H1 (cell line): ENCODE measurements at places on chromosomes 16 and 17.

- no peak for DNase-seq
Measured at GRCh38 chr17:42521666-42522262, 14.3 kb upstream of the NAGLU start.

GRCh38 chr17:29256735-29257466 lies 10.2 kb downstream of the CRYBA1 start:
- no peak for DNase-seq

DNA sequence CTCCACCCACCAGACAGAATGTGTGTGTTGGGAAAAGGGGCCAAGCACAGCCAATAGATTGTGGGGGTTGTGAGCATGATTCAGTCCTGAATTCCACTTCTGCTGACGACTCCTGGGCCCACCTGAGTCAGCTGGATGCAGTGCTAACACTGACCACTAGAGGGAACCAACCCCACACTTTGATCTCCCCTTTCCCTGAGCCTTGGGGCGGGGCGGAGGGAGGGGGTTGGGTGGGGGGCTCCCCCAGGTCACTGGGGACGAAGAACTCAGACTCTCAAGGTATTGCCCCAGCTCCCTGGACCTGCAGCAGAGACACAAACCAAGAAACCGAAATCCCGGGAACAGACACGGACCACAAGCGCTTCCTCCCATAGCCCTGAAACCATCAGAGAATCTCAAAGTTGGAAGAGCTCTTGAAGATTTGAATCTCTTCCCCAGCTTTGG lies 621 bp upstream of the CSHL1 start:
- DNase-seq, result peak; percentile 87

DNA sequence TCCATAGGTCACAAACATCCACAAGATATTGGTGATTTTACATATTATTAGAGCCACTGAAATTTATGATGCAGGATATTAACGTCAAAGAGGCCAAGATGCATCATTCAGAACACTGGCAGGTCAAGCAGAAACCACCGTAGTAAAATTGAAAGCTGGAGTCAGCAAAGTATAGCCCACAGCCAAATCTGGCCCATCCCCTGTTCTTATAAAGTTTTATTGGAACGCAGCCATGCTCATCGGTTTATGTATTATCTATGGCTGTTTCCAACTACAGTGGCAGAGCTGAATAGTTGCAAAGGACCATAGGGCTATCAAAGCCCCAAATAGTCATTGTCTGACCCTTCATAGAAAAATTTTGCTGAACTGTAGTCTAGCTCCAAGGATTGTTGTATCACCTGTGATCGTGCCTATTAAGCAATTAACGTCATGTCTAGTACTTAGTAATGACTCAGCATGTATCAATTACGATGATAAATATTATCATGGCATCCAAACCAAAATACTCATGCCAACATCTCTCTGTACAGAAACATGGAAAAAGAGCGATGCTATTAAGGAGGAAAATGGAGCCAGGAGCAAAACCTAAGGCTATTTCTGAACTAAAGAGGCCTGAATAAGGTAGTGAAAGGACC lies 165.6 kb downstream of the IRX3 start:
- no peak for DNase-seq

DNA sequence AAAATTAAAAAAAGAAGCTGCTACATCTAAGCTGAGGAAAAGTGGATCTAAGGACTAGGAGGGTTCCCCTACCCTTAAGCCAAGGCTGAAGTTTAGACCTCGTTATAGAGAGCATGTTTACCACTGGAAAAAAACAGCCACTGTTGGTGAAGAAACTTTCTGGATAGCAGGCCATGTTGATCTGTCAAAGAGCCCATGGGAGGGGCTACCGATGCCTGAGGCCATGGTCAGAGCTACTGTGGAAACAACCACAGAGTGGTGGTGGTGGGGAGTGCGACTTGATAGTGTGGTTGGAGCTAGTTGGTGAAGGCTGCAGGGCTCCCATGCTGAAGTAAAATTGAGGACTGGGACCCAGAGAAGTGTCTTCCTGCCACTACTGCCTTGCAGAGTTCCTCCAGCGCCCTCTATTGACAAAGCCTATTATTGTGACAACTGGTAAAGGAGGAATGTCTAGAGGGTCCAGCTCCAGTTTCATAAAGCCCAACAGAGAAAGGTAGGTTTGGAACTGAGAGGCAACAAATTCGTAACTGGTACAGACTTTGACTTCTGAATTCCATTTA lies 12.7 kb upstream of the FAM20A start:
- peak; percentile 66 for DNase-seq

- no peak for DNase-seq
Measured at GRCh38 chr17:59451706-59452105, 113.7 kb upstream of the DHX40 start.

DNA sequence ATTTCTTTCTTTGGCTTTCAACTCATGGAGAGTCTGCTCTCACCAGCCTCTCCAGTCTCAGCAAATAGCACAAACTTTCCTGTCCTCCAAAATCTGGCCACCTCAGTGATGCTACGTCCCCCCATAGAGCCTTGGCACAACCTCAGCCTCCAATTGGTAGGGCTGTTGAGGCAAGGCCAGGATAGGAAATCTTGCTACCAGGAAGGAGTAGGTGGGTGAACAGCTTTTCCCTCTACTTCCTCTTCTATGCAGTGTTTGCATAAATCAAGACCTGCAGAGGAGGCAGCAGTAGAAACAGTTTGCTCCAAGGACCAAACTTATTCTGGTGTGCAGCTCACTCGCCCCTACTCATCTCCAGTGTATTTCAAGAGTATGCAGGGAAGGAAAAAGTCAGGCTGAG lies 701 bp upstream of the DPEP2 start:
- no peak for DNase-seq

DNA sequence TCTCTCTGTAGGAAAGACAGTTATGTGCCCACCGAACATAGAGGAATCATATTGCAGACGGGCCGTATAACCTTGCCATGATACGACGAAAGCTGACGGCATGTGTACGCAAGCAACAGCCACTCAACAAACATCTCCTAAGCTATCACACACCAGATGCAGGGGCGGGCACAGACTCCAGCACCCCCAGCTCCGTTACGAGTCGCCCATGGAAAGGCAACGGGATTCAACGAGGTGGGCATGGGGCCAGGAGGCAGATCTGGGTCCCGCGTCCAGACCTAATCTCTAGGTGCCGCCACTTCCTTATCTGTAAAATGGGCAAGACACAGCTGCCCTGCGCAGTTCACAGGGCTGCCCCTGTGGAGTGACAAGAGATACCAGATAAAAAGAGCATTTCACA lies 35.6 kb downstream of the ABR start:
- DNase-seq, result no peak

GRCh38 chr17:41322094-41322902 lies 6.8 kb upstream of the KRTAP17-1 start:
- no peak for DNase-seq

- no peak for DNase-seq
Measured at GRCh38 chr16:49356728-49357488, 16.7 kb upstream of the C16orf78 start.

GRCh38 chr17:68238871-68239253 lies 9.0 kb upstream of the AMZ2 start:
- DNase-seq, result no peak

DNA sequence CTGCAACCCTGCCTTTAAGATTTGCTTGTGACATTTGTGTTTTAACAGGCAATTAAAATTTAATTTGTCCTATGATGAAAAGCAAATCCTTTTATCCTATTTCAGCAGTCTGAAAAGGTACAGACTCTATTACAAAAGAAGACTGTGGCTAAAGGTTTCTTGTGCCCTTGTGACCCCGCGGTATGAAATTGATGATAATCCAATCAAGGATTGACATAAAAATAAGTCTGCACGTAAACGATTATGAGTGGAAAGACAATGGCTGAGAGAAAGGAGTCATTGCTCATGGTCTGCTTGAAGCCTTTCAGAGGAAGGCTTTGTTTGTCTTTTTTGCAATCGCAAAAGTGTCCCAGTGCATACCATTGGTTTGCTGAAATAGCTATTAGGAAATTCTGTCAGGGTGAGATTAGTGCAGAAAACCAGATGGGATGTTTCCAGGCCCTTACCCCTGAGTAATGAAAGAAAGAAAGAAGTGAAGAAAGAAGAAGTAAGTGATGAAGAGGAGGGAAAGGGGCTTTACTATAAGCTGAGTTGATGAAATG lies 867.8 kb upstream of the CDH8 start:
- no peak for DNase-seq

DNA sequence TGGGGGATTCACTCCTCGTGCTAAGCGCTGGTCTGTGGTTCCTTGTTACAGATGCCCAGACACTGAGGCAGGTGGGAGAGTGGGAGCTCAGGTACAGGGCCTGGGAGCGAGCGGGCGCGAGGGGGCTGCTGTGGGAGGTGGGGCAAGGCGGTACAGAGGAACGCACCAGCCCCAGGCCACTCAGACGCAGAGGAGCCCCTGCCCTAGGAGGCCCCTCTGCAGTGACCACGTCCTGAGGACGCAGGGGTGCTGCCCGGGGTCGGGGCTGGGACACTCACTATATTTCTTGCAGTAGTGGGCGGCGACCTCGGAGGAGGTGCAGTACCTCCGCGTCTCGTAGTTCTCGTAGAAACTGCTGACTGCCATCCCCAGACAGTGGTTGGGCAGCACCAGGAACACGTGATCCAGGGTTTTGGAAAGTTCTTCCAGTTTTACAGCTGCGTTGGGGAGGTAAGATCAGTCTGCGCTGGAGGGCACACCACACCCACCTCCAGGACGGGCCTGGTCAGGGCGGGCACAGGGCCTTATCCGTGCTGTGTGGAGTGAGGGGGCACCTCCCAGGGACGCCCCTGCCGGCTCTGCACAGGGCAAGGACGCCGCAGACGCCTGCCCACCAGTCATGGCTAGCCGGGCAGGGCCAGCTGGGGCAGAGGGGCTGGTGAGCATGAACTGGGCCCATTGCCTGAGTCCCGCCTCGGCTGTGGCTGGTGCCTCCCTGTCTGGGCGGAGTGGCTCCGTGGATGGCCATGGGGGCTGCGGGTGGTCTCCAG lies 16.3 kb upstream of the RNPS1 start:
- DNase-seq, result no peak

DNA sequence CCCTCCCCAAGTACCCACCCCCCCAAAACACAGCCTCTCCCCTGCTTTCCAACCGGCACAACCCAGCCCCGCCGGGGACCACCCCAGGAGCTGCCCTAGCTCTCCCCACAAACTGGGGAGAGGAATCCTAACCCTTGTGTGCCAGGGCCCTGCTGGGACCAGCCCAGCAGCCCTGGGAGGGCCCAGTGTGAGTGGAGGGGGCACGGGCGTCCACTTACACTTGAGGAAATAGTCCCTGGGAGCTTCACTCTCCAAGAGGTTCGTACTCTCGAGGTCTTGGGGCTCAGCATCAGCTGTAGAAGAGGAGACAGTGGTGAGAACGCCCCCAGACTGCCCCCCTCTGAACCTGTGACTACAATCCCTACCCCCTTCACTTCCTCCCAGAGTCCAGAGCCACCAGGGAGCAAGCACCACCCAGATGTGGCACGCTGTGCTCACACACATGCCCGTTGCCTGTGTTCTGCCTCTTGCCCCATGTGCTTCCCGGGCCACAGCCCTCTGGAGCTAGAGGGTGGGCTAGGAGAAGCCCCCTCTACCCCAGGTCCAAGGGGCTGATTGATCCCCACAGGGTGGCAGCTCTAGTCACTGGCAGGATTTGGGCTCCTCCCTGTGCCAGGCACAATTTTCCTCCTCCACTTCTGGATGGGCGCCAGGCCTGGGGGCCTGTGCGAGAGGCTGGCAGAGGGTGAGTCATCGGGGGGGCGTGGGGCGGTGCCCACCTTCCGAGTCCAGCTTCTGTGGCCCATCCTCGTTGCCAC lies 3.0 kb downstream of the TRIM47 start:
- no peak for DNase-seq

DNA sequence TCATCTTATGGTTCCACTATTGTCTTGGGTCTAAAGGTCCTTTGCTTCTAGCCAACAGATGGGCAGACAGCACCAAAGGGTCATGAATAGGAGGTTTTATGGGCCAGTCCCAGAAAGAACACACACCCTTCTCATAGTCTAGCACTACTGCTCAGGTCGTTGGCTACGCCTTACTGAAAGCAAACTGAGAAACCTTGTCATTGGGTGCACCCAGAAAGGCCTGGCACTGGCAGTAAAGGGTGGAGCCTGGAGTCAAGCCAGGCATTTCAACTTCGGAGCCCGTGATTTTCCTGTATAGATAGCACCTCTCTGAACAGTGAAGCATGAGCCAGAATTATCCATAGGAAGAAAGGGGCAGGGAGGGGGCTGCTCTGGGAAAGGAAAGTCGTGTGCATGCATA lies 74.9 kb downstream of the VAT1L start:
- DNase-seq, result no peak

DNA sequence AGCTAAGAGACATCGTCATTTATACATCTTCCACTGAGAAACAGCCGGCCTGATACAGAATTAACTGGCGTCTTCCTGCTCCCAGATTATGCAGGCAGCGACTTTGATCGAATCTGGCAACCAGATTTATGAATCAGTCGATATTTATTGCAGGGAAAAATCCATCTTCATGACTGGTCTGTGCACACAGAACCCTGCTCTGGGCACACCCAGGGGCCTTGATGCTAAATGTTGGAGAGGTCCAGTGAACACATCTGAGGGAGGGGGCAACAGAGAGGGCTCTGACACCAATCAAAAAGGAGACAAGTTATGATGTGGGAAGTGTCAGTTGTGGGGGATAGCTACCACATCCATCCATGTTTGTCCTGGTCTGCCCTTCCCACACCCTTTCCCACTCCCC lies 102.9 kb downstream of the TMEM132E start:
- DNase-seq, result no peak

GRCh38 chr17:62319846-62320245 lies 60.5 kb upstream of the EFCAB3 start:
- DNase-seq, result no peak

GRCh38 chr17:72538901-72539352 lies 418.1 kb downstream of the SOX9 start:
- DNase-seq, result no peak

DNA sequence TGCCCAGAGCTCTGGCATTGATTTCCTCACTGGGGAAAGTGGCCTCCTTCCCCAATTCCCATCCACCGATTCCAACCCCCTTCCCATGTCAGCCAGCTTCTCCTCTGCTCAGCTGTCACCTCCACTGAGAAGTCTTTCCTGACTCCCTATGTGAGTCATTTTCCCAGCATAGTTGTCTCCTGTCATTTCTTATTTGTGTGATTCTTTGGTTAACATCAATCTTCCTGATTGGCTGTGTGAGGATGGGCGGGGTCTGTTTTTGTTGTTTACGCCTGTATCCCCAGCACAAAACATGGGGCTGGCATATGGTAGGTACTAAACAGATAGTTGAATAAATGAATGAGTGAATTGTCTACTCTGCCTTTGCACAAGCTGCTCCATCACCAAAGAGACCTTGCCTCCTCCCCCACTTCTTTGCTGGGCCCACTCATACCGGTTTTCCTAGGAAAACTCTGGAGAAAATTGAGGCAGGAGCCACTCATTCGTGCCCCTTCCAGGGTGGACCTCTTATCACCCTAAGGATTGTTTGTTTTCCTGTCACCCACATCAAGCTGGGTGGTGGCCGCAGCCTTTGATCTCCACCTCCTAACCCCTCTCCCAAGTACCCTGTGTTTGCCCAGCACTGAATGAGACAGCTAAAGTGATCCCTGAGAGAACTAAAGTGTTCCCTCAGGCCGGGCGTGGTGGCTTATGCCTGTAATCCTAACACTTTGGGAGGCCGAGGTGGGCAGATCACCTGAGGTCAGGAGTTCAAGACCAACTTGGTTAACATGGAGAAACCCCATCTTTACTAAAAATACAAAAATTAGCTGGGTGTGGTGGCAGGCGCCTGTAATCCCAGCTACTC lies 1.2 kb upstream of the GRB7 start:
- DNase-seq, result no peak
